ENCODE measurements at places on chromosomes 1 and 21.

DNA sequence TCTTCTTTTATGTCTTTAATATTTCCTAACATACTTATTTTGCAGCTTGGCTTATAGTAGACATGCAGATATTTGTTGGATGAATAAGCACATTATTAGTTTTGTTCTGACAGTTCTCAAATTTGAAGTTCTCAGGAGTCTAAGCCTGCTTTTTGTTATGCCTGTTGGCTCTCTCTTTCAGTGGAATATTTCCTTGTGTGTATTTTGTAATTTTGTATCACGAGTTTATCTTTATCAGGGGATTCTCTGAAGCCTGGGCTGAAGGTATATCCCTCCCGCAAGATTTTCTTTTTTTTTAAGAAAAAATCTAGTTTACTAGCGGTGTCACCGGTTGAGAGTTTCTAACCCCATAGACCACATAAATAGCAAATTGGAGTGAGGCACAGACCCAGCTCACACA, 105.9 kb downstream of the RGL1 start:
- no peak for DNase-seq

DNA sequence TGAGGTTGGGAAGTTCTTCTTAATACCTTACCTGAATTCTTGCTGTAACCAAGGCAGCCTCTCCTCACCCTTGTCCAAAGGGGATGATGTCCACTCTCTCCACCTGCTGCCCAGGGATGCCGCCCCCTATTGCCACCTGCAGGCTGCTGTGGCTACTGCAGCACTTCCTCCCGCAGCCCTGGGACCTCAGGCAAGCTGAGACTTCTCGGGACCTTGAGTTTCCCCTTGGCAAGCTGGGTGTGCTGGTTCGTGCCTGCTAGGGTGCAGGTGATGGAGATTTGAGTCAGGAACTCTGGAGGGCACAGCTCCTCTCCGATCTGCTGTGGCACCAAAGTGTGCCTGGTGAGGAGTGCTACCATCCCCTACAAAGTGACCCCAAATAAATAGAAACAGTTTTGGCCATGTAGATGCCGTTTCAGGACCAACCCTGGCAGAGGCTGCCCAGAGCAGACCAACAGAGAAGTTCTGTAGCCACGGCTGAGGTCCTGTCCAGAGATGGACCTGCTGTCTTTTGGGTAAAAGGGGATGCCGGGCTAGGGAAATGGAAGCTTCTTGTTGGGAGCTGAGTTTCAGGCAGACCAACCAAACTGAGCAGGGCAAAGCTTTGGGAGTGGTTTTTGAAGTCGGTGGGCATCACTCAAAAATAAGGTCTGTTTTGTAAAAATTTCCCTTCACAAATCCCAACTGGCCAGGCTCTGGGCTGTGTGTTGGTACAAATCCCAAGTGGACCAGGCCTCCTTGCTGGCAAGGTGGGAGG, 31.7 kb downstream of the RUNX3 start:
- DNase-seq, result peak; percentile 56

- DNase-seq, result no peak
Measured at GRCh38 chr1:53134042-53134485, 8.4 kb downstream of the SLC1A7 start.

DNA sequence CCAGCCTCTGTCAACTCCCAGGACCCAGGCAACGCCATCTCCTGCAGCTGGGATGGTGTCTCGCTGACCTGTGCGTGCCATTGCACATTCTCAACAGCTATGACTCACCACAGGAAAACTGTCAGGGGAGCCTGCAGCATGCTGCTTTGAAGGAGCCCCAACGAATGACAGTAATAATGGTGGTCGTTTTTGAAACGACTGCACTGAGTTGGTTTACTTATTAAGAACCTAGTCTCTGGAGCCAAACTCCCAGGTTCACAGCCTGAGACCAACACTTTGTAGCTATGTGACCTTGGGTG, 21.6 kb downstream of the TCEA3 start:
- no peak for DNase-seq

DNA sequence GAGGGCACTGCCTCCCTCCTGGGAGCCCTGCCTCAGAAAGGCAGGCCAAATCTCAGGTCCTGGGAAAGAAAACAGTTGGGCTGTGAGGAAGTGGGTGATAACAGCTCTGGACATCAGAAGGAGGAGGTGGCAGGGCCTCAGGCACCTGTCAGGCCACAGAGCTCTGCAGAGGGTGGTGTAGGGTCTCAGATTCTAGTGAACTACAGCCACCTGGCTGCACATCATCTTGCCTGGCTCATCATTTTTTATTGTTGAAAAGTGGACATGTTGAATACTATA, 15.3 kb upstream of the ZNF678 start:
- DNase-seq, result no peak

DNA sequence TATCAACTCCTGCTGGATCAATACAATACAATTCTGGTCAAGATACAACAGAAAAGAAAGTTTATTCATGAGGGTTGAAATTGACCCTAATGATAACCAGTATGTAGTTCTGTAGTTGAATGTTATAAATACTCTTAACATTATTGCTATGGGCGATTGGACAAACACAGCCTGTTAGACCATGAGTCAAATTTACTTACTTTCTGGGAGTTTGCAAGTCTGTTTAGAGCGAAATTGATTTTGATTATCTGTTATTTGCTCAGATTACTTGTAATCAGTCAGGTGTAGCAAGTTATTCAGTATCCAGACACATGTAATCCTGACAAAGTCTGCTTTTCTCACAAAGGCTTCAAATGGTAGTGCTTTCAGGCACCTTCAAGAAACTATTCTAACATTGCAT, 216.6 kb upstream of the B3GALT2 start:
- no peak for DNase-seq

GRCh38 chr21:37891972-37892371, 24.3 kb downstream of the KCNJ6 start:
- no peak for DNase-seq

DNA sequence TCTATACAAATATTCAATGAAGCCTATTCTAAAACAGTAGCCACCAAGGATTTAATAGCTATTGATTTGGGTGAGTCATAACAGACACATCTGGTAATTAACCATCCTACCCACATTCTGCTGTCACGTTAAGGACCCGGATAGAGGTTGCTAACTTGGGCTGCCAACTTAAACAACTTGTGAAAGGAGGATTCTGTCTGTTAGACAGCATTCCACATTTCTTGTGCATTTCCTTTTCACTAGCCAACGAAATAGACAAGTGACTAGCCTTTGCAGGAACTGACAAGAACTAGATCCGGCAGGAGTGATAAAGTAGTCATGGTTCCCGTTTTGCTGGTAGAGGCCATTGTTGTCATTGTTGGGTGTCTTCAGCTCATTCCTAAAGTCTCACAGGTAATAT, 9.5 kb downstream of the DSCAM start:
- no peak for DNase-seq

DNA sequence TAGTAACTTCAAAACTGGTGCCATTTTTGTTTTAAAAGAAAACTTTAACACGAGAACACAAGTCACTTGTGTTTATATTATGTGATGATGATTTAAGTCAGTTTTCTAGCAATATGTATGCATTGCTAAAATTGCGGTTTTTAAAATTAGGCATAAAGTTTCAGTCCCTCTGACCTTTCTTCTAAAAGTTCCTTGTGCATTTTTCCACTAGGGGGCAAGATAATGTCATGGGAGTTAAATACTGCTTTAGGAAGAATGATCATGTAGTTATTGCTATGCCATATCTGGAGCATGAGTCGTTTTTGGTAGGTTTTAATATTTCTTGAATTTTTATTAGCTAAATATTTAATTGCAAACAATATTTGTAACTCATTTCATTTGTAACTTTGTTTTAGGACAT, 10.7 kb downstream of the CDC7 start:
- DNase-seq, result peak; percentile 69

DNA sequence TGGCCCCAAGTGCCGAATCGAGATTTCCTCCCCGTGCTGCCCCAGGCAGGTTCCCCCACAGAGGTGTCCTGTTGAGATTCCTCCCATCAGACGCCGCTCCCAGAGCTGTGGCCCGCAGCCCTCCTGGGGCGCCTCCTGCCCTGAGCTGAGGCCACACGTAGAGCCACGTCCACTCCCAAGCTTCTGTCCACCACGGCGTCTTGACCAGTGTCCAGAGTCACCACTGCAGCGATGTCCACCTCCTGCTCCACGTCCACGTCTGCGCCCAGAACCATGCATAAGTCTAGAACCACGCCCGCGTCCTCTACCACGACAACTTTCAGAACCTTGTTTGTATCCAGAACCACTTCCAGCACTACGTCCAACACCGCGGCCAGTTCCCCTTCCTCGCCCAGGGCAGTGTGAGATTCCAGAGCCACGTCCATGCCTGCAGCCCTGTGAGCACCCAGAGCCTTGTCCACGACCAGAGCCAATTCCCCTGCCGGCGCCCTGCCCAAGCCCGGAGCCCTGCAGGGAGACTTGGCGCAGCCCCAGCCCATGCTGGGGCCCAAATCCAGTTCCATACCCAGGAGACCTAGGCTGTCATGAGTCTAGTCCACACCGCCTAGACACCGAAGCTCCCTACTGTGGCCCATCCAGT, 2.8 kb downstream of the KPRP start:
- DNase-seq, result no peak

GRCh38 chr1:153750026-153750995, 22.5 kb downstream of the INTS3 start:
- DNase-seq, result no peak

GRCh38 chr1:204733869-204734596, 48.5 kb upstream of the LRRN2 start:
- DNase-seq, result no peak

- DNase-seq, result no peak
Measured at GRCh38 chr1:108955881-108956280, 7.4 kb downstream of the CLCC1 start.

DNA sequence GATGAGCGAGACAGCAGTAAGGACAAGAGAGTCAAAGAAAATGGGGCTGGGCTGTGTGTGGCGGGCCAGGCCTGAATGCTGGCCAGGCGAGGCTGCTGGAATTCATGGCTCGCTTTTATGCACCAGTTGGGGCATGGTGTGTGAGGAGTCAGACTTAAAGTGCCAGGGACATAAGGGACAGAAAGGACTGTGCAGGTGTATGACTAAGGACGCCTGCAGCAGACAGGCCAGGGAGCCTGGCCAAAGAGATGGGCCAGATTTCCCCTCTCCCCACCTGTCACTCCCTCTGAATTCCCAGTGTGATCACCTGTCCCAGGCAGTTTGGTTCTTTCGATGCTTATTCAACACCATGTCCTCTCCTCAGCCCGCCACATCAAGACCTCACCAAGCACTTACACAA, 16.9 kb upstream of the SMIM12 start:
- DNase-seq, result no peak

DNA sequence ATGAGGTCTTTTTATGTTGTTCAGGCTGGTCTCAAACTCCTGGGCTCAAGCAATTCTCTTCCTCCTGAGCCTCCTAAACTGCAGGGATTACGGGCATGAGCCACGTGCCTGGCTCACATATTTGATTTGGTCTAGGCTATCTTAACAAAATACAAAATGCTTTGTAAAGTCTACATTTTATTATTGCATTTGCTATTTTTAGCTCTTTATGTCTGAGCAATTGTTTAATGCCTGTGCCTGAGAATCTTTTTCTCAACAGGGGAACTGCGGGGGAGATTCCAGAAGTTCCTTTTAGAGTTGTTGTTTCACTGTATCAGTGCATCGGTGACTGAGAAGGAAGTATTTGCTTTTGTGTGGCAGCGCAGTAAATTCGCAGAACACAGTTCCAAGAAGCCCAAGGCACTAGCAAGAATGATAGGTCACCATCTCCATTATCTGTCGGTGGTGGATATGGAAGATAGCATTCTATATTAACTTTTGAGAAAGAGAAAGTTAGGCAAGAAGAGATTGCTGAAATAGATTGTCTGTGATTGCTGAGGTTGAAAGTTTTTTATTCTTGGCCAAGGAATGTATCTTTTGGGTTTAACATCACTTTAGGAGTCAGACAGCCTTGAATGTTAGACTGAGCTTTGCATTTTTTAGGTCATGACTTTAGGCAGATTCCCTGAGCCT, 167.3 kb downstream of the PDE4B start:
- no peak for DNase-seq

- no peak for DNase-seq
Measured at GRCh38 chr21:45551783-45552695, 9.8 kb upstream of the SLC19A1 start.

DNA sequence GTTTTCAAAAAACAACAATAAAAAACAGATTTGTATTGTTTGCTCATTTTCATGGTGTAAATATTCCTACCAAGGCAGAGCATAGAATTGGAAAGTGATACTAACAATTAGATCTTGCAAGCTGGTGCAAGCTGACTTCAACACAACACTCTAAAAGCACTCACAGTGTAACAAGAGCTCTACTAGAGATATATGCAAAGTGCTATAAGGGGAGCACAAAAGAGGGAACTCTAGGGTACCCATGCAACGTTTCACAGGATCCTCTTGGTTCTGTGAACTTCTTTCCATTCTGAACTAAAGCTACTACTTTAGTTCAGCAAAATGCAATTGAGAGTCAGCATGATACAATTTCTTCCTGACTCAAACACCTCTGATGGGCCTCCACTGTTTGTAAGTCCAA, 78.3 kb downstream of the ATP1B1 start:
- DNase-seq, result no peak

GRCh38 chr1:110207831-110208230, 2.3 kb upstream of the KCNC4 start:
- DNase-seq, result peak; percentile 79

DNA sequence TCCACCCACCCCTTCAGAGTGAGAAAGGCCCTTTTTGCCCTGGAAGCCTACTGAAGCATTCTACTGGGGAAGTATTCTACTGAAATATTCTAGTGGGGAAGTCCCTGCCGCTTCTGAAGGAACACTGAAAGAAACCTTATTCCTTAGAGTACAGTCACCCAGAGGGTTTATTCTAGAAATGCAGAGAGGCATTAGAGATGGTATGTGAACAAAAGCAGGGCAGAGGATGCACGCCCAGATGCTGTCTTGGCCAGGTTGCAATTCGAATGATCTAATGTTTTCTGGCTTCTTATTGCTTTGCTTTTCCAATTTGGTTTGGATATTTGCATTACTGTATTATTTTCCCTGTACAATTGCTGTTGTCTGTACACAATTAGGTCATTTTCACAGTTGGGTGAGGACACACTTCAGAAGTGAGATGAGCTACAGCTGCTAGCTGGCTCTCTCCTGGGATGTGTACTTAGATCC, 37.1 kb downstream of the CCN1 start:
- no peak for DNase-seq

DNA sequence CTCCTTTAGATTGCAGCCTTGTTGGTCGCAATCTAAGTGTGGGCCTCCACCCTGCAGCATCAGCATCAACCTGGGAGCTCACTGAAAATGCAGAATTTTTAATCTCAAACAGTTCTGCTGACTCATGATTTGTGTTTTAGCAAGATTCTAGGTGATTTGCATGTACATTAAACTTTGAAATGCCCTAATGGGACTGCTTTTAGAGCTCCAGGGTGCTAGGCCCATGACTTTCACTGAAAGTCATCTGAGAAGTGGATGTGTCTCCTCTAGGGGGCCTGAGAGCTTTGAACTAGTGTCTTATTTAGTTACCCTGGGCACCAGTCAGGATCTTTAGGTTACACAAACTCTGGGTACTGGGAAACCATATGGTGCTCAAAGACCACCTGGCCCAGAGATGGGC, 9.0 kb downstream of the TRIM67 start:
- no peak for DNase-seq
